ENCODE measurements at places on chromosomes 4 and X.

- no peak for DNase-seq
Observed at GRCh38 chr4:70688795-70689231, 481 bp downstream of the UTP3 start.

- DNase-seq, result no peak
Observed at GRCh38 chr4:146308951-146309350, 94.6 kb downstream of the REELD1 start.

DNA sequence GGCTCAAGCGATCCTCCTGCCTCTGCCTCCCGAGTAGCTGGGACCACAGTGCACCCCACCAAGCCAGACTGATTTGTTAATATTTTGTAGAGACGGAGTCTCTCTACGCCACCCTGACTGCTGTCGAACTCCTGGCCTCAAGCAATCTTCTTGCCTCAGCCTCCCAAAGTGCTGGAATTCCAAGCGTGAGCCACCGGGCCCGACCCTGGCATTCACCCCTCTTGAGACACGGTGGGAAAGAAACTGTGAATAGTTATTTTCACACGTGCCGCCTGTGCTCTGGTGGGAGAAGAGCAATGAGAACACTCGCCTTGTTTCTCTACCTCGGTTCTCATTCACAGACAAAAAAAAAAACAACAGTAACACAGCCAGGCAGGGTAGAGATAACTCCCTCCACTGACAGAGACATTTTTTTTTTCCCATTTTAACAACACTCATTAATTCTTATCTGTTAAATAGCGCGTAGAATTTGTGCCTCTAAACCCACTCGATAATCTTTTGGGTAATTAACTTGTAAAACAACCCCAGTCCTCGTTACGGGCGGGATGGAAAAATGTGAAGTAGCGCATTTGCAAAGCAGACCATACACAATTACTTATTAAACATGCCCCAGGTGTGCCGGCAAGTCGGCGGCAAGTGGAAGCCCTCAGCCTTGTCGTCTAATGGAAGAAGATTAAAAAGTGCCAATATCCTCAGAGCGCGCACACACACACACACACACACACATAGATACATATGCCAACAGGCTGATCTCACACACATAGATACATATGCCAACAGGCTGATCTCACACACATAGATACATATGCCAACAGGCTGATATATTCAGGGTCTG, 103.3 kb downstream of the DHRSX start:
- DNase-seq, result no peak

DNA sequence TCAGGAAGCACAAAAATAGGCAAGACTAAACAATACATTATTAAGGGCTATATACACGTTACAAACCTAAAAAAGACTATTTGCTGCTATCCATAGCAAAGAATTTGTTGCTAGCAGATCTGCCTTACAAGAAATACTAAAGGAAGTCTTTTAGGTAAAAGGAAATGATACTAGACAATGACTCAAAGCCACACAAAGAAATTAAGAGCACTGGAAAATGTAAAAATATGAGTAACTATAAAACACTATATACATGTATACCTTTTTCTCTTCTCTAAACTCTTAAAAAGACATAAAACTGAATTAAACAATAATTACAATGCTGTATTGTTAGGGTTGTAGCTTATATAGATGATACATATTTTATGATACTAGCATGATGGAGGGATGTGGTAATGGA, 25.7 kb downstream of the SLC9A7 start:
- DNase-seq, result no peak
